ENCODE measurements at places on chromosomes 5 and 9.
A peak's percentile ranks its signal among the peaks of the same experiment; 100 is the strongest.

DNA sequence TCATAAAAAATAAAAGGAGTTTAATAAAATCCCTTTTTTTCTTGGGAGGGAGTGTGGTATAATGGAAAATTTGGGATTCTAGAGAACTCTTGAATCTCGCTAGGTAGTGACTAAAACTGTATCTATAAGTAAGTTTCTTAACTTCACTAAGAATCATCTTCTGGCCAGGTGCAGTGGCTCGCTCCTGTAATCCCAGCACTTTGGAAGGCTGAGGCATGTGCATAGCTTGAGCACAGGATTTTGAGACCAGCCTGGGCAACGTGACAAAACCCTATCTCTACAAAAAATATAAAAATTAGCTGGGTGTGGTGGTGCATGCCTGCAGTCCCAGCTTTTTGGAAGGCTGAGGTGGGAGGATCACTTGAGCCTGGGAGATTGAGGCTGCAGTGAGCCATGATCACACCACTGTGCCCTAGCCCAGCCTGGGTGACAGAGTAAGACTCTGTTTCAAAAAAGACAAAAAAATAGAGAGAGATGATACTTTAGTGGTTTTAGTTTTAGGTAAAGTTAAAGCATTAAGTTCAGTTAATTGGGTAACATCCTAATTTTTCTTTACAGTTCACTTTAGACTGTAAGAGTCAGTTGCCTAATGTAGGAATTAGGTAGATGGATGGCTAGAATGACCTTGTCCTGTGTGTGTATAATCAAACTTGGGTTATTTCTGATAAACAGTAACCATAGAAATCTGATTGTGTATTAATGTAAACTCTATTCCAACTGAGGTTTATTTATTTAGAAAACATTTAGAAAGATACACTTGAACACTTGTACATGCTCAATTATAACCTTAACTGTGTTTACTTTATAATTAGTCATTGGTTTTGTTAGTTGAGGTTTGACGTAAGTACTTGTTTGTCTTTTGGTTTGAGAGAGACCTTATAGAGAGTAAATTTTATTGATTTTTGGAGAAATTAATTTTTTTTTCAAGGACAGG is 17.8 kb downstream of the UNC13B start:
- no peak for DNase-seq

GRCh38 chr9:35776018-35776417 is 15.4 kb upstream of the NPR2 start:
- DNase-seq: no peak

DNA sequence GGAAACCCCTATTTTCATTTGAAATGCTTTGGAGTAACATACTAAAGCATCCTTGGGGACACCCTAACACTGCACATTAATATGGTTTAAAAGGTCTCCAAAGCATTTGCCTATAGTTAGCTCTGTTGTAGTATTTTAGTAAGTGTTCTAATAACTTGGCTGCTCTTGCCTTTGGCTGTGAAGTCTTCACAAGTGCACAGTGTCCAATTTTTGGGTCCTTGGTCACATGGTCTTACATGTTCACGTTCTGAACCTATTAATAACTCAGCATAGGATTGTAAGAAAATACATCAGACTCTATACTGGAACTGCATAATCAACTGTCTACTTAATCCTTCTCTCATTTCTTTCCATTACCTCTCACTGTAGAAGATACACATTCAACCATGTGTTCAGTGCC is 17.4 kb downstream of the ADAMTS19 start:
- no peak for DNase-seq

GRCh38 chr5:88393716-88394535 is 125.3 kb upstream of the TMEM161B start:
- DNase-seq: no peak

- DNase-seq: no peak
These were observed 208.0 kb upstream of the DMRT1 start for GRCh38 chr9:633461-633860.

DNA sequence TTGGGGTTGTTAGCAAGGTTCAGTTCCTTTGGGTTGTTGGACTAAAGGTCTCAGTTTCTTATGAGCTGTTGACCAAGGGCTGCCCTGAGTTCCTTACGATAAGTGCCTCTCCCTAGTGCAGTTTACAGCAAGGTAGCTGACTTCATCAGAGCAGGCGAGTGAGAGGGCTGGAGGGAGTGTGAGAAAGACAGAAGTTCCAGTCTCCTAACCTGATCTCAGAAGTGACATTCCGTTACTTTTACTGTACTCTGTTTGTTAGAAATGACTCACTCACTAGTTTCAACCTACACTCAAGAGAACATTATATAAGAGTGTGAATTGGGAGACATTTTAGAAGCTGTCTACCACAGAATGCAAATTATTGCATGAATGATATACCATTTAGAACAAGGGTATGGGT is 21.2 kb upstream of the IL31RA start:
- no peak for DNase-seq

DNA sequence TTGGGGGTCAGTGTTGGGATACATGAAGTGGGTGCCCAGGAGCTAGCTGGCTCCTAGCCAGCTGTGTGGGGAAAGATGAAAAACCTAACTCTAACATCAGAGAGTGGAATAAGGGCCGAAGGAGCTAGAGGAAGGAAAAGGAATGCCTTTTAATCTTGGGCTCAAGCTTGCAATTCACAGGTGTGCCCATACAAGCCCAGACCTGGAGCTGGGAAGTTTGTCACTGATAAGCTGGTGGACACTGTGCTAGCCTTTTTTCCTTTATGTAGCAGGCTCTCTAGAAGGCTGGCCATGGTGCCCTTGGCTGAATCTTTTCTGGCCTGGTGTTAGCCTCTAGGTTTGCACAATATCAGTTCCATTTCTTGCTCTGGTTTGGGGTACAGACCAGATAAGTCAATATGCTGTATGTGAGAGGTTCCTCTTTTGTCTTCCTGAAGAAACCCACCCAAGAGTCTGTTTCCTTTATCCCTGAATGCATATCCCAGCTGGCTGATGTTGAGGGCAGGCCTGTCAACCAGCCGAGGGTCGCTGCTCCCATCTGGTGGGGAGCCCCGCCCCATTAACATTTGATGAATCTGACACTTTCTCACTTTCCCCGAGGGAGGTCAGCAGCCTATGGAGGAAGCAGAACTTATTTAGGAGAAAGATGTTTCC is 92.4 kb upstream of the CXCL14 start:
- DNase-seq: no peak

DNA sequence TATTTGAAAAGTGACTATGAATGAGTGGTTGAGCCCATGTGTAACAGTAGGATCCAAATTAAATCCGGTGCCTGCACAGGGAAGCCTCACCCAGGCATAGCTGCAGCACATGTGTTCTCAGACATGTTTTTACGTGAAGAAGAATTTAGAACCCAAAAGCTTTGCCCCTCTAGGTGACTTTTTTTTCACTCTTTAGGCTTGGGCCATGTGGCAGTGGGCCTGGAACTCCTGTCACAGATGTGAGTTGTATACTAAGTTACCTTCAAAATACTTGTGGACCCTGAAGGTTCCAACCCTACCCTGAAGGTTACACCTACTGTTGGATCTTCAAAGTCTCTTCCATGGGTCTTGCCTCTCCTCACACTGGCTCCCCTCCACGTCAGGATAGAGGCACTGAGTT is 146.6 kb downstream of the GAS1 start:
- DNase-seq: no peak

GRCh38 chr9:73153793-73154227 is 2.1 kb downstream of the ANXA1 start:
- no peak for DNase-seq

DNA sequence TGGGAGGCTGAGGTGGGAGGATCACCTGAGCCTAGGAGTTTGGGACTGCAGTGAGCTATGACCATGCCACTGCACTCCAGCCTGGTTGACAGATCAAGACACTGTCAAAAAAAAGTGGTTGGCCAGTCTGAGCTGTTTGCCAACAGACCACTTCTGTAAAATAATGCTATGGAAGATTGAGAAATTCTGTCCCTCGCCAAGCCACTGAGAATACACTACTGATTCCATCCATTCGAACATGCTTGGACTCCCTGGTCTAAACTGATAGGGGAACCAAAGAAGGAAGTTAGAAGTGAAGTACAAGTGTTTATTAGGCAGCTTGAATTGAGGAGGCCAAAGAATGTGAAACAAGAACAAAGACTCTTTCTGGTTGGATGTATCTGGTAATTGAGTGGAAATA is 27.2 kb downstream of the ENC1 start:
- no peak for DNase-seq

GRCh38 chr5:109173036-109173794 is 236.6 kb downstream of the PJA2 start:
- no peak for DNase-seq

DNA sequence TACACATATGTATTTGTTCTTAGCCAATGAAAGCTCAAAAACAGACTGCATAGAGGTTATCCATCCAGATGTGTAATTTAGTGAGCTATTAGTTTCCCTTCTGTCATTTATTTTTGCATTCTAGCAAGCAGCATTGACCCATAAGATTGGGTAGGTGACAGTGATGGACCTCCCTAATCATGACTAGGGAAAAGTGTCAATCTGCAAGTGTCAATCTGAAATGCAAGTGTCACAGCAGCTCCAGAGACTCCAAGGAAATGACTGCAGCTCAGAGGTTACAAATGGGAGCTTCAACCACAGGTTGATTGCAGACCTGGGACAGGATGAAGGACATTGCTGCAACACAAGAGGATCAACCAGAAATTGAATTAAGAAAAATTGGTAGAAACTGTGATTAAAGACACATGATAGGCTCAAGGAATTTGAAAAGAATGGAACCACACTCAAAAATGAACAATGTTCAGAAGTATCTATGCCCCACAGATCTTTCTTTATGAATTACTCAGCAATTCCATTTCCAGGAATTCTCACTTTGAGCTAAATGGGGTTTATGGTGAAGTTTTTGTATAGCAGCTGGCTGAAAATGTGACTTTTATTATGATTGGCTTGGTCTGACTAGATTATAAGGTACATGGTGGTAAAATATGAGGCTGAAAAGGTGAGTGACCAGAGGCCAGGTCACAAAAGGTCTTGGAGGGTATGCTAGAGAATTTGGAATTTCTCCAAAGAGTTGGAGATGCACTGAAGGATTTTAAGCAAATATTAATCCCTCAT is 59.6 kb upstream of the HTR4 start:
- DNase-seq: no peak

- DNase-seq: no peak
These were observed 173.0 kb downstream of the MACROH2A1 start for GRCh38 chr5:135225856-135226560.

- no peak for DNase-seq
These were observed at the start of gene OTP for GRCh38 chr5:77637998-77638762. OTP (minus strand) TSS chr5:77638713; CDS start chr5:77638549, 164 bp downstream.

GRCh38 chr5:2993771-2994170 is 242.3 kb upstream of the IRX2 start:
- no peak for DNase-seq

DNA sequence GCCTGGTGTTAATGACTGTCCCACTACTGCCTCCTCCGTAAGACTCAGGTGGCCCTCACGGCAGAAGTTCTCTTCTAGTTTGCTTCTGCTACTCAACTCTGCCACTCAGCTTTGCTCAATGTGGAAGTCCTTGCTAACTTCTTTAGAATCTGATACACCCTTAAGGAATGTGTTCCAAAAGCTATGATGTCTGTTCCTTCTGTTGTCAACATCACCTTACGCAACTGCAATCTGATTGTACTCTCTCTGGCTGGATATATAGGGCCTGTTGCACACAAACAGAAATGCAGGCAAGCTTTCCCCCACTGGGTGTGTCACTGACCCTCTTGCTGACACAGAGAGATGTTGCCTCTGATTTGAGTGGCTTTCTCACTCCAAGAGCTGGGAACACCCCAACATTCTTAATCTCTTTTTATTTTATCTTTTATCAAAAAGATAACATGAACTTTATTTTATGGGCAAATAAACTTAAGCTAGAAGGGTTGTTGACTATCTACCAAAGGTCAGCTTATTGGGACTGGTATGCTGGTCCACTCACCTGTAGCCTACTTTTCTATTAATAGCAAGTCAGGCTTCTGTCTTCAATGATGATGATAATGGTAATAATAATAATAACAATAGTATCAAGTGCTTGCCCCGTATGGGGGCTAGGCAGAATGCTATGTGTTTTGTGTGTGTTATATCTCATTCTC is 25.2 kb downstream of the TMEM252 start:
- DNase-seq: peak; percentile 89

- DNase-seq: no peak
These were observed 15.9 kb upstream of the RNF38 start for GRCh38 chr9:36415822-36416525.

DNA sequence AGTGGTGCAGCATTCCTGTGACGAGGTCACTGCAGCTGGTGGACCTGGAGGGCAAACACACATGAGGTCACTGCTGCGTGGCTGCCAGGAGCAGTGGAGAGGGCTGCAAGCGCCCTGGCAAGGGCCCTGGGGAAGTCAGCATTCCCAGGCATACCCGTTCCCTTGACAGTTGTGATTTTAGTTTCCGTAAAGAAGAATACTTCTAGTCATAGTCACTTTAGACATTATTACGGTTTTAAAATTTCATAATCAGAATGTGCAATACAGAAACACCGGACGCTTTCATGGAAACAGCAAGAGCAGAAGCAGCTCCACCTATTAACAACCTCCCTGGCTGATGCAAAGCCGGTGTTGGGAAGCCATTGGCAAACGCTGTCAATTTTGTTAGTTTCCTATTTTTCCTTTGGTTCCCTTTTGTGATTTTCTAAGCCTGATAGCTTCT is 129.8 kb downstream of the GADD45G start:
- DNase-seq: peak; percentile 72

DNA sequence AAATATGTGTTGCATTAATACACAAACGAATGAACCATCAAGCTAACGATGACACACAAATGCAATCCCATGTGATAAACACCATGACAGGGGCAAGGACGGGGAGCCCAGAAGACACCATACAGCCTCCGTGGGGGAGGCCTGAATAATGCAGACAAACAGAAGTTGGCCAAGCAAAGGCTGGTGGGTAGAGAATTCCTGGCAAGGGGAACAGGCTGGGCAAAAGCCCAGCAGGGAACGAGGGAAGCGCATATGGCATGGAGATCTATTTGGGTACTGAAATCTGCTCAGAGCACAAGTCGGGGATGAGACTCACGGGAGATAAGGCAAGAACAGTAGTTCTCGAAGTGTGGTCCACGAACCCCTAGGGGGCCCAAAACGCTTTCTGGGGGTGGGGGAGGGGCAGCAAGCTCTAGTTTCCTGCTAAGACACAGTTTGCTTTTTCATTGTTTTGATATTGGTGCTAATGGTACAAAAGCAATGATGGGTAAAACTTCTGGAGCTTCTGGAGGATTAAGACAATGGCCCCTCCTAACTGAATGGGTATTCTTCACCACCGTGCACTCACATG is 42.9 kb upstream of the FBXW11 start:
- no peak for DNase-seq

DNA sequence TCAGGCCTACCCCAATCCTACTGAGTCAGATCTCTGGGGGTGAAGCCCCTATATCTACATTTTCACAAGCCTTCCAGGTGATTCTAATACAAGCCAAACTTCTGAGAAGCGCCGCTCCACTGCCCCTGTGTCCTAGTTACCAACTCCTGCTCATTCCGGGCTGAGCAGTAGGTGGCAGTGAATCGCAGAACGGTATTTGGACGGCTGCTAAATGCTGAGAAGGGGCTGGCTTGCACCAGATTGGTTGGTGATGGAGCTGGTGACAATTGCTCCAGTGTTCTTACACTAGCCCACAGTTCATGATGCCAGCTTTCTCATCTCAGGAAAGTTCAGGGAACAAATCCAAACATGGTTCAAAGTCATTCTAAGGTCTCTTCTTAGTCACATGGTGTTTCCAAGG is 31.1 kb upstream of the FGF1 start:
- peak; percentile 43 for DNase-seq

- DNase-seq: peak; percentile 86
These were observed 851 bp upstream of the ZDHHC12 start for GRCh38 chr9:128724744-128725211.

- DNase-seq: no peak
These were observed 215.6 kb downstream of the AP3B1 start for GRCh38 chr5:78078858-78079257.

- DNase-seq: no peak
These were observed 1.0 kb downstream of the AQP3 start for GRCh38 chr9:33446240-33446945.
